ENCODE measurements at places on chromosomes 6 and 20.
A peak's percentile ranks its signal among the peaks of the same experiment; 100 is the strongest.

DNA sequence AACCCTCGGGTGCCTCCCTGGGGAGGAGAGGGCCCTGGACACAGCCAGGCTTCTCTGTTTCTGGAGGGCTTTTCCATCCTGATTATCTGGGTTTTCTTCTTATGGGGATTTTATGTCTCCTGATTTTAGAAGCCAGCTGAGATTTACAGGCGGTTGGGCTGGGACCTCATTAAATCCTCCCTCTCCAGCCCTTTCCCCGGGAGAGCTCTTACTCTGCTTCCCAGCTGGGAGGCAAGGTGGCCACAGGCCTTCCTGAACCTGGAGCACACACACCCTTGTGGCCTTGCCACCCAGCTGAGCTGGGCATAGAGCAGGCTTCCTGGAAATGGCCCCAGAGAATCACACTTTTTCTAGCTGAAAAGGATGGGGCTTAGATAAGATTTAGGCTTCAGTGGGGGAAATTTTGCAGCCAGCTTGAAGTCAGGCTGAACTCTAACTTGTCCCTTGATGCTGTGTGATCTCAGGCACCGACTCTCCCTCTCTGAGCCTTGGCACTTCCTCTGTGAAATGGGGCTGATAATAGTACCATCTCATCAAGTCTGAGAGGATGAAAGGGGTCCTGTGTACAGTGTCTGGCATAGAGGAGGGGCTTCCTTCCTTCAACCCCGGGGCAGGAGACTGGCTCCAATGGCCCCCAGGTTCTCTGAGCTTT is 16.6 kb downstream of the VSTM2L start:
- DNase-seq = no peak

GRCh38 chr20:24649787-24650490 is 180.5 kb downstream of the SYNDIG1 start:
- peak; percentile 86 for DNase-seq

- DNase-seq = no peak
Observed at GRCh38 chr6:5634525-5634924, 372.2 kb downstream of the NRN1 start.

DNA sequence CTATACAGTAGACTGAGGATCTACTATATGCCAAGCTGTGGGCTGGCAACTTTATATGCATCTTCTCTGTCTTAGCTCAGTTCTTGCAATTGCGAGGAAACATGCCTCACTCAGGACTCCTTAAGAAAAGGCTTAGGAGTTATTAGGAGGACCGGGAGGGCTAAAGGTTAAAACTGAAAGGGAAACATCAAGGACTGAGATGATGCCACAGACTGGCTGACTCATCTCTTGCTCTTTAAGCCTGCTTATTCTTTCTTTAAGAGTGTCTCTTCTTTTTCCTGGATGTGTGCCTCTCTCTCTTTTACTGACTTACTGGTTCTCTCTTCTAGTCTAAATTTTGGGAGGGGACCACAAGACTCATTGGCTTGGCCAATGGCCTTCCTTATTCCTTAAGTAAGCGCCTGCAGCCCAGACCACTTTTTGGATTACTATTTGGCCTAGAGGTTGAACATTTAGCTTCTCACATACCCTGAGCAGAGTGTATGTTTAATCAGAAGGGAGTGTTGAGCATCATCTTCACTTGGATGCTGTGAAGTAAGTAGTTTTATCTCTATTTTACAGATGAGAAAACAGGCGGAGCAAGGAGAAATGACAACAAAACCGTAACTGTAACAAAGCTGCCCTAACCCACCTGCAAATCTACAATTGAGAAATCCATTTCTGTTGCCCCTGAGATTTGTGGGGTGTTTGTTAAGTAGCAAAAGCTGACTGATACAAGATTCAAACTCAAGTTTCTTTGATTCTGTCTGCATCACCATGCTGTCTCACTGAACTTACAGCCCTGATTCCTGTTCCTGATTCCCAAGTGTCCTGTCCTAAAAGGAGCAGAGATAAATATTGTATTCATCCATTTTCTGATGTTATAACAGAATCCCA is 7.2 kb upstream of the SDC4 start:
- no peak for DNase-seq

- DNase-seq = peak; percentile 67
Observed at GRCh38 chr20:47263465-47264084, 92.9 kb downstream of the ZMYND8 start.

All from pons (tissue), 1 donor.